Mucosa of descending colon (tissue), 3 donors: ENCODE measurements at places on chromosomes 11 and 22. TPM values are rescaled to one million over a fixed set of nuclear protein-coding genes. Genes with fewer than 3 reads are reported as not detected.

- DNase-seq: no peak
Measured at GRCh38 chr11:109680127-109680526, 258.1 kb downstream of the C11orf87 start.

DNA sequence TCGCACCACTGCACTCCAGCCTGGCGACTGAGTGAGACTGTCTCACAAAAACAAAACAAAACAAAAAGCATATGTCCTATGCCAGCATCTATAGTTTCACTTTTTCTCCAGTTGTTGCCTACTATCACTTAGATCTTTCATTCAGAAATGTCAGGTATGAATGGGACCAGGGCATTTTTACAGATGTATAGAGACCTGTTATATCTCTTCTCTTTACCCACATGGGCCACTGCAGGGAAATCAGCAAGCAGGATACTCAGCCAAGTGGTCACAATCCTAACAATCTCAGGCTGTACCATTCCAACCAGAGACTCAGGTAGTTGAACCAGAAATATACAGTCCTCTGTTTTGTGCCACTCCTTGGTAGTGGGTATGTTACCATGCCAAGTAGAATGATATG, 16.0 kb upstream of the SREBF2 start:
- DNase-seq: no peak

DNA sequence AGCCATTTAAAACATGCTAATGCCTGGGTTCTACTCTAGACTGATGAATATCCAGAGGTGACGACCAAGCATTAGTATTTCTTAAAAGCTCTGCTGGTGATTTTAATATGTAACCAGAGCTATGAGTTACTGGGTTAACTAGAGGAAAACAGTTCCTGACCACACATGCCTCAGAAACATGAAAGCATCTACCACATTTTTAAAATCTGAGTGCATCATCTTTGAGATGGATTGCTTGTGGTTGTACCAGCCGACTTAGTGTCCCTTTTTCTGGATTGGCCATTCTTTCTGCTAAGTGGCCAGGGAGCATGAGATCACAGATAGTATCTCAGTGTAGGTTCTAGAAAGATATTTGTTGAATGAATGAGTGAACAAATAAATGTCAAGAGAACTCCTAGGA, 152.4 kb downstream of the NTM start:
- DNase-seq: no peak

- no peak for DNase-seq
Measured at GRCh38 chr22:37231406-37232139, 12.5 kb downstream of the RAC2 start.

OTOG gene
- not detected for total RNA-seq

OR4D10 gene
- not detected for total RNA-seq
